HFFc6 (cell line): ENCODE measurements at places on chromosomes 16 and 17. TPM values are rescaled to one million over a fixed set of nuclear protein-coding genes. Genes with fewer than 3 reads are reported as not detected.

The MSRB1 gene
- total RNA-seq: 20.8 to 30.3 TPM (median 24.1 TPM) in 3 replicates

The CACNA1H gene
- 0.05 TPM in 1 of 3 replicates, not detected in the others for total RNA-seq

The ARHGDIG gene
- not detected in 3 replicates for total RNA-seq

The CLDN9 gene
- not detected in 3 replicates for total RNA-seq
